ENCODE measurements at places on chromosomes 3 and 15. TPM values are rescaled to one million over a fixed set of nuclear protein-coding genes. Genes with fewer than 3 reads are reported as not detected.

The SOX2 gene
- total RNA-seq = not detected

DNA sequence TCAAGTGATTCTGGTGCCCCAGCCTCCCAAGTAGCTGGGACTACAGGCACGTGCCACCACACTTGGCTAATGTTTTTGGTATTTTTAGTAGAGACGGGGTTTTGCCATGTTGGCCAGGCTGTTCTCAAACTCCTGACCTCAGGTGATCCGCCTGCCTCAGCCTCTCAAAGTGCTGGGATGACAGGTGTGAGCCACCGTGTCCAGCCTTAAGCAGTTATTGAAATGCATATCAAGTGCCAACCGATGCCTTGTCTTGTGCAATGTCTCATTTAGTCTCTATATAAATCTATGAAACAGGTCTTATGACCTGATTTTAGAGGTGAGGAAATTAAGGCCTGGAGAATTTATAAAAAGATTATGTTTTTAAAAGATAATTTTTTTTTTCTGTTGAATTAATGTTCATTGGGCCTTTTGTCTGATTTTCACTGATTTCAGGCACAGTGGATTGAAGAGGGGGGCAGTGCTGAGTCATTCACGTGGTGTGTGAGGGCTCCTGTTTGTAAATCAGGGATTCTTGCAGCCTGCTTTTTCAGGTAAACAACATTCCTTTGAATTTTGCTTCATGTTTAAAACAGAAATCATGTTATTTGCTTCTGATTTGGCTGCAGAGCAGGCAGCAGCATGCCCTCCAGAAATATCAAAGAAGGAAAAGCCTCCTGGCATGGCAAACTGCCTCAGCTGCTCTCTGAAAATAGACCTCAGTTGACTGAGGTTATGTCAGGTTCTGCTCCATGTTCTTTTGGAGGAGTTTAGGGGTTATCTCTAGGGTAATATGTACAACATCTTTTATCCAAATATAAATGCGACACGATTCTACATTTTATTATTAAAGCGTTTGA is 407.0 kb upstream of the RGMA start:
- no peak for DNase-seq

DNA sequence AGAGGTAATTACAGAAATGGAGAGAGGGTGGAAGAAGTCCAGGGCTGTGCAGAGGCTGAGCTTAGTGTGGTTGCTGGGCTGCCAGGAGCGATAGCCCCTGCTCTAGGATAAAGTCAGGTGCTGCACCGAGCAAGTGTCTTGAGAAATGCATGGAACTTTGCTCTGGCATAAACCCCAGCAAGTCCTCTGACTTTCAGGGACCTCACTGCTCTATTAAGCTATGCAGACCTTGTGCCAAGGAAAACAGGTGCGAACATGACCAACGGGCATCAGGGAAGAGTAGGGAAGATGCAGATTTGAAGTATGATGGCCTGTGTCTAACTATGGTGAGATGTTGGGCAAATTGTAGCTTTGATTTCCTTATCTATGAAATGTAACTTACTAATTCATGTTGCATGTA is 416.8 kb downstream of the NR2F2 start:
- no peak for DNase-seq

The ZBBX gene
- 1.0 TPM for total RNA-seq

The GOLGA6L7 gene
- not detected for total RNA-seq
